ENCODE measurements at places on chromosomes 7 and 10.

GRCh38 chr10:133012573-133013359 lies 70.4 kb upstream of the CFAP46 start:
- DNase-seq: no peak

DNA sequence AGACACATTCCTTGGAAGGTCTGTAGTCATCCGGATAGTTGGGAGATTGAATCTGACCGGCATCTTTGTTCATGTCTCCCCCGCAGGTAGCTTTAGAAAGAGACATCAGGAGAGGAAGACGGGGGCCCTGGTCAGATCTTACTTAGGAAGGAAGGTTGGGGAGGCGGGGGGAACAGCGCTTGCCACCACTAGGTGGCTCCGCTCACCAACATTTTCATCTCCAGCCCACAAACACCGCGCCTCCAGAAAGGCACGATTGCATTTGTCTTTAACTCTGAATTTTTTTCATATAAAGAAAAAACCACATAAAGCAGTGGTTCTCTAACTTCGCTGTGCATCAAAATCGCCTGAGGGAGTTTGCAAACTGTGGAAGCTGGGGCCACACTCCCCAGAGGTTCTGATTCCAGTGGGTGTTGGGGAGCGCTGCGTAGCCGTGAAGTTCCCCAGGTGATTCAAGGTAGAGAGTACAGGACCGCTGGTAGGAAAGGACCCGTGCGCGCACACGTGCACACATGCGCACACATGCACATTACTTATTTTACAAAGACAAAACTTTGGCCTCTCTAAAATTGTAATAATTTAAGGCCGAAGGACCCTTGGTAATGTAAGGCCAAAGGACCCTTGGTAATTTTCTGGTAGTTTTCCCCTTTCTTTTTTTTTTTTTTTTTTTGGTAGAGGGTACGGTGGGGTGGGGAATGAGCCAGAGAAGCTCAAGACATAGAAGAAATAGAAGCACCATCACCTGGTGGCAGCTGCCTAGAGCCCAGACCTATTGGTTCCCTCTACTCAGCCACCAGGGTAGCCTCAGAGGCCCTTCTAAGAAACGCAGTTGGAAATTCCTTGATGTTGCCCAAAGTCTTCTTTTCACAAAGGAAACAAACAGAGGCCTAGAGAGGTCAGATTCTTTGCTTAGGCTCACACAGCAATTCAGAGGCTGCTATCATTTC lies 37.4 kb upstream of the OPALIN start:
- DNase-seq: no peak

DNA sequence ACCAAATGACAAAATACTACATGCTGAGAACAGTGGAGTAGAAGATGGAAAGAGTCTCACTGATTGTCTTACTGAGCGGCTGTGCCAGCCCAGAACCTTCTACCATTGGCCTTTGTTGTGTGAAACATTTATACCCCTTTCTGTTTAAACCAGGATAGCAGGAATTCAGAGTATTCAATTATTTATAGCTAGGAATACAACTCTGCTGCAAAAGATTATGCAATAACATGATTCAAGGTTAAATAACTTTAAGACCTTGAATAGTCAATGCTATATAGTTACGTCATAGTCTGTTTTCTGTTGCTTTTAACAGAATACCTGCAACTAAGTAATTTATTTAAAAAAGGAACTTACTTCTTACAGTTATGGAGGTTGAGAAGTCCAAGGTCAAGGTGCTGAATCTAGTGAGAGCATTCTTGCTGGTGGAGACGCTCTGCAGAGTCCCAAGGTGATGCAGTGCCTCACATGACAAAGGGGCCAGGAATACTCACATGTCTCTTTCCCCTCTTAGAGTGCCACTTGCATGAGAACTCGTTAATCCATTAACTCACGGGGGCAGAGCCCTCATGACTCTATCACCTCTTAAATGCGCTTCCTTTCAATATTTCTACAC lies 371.8 kb downstream of the MDFIC start:
- peak; percentile 29 for DNase-seq

DNA sequence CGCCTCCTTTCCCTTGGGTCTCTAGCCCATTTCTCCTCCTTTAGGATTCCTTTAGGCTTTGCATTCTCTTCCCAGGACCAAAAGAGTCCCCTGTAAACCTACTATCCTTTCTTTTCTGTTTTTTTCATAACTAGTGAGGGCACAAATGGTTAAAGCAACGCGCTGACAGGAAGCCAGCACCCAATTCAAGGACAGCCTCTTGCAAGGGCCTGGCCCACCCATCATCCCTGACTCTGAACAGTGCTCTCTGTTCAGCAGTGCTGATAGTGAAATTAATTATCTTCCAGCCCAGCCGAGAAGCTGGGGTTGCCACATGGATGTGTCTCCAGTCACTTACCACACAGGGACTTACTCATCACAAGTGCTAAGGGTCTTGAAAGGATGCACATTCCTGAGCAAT lies 38.3 kb upstream of the RNF32 start:
- DNase-seq: no peak

DNA sequence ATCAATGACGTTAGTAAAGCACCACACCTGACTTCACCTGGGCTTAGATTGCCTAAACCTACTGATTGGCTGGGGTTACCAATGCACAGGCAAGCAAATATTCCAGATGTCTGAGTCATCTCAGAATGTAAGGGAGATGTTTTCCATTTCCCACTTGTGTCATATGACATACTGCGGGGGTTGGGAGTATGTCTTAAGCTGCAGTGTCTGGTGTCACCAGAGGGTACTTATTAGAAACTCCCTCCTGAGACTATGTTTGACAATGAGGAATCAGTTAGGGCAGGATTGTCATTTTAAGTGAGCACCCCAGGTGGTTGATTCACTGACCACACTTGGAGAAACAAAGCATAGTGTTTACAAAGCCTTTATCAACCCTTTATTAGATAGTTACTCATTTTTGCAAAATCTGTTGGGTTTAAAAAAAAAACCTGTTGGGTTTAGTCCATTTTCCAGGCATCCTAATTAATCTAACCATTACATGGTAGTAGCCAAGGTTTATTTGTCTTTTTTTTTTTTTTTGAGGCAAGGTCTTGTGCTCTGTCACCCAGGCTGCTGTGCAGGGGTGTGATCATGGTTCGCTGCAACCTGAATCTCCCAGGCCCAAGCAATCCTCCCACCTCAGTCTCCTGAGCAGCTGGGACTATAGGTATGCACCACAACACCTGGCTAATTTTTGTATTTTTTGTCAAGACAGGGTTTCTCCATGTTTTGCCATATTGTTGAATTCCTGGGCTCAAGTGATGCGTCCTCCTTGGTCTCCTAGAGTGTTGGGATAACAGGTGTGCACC lies 72.5 kb downstream of the CDK6 start:
- DNase-seq: peak; percentile 79

DNA sequence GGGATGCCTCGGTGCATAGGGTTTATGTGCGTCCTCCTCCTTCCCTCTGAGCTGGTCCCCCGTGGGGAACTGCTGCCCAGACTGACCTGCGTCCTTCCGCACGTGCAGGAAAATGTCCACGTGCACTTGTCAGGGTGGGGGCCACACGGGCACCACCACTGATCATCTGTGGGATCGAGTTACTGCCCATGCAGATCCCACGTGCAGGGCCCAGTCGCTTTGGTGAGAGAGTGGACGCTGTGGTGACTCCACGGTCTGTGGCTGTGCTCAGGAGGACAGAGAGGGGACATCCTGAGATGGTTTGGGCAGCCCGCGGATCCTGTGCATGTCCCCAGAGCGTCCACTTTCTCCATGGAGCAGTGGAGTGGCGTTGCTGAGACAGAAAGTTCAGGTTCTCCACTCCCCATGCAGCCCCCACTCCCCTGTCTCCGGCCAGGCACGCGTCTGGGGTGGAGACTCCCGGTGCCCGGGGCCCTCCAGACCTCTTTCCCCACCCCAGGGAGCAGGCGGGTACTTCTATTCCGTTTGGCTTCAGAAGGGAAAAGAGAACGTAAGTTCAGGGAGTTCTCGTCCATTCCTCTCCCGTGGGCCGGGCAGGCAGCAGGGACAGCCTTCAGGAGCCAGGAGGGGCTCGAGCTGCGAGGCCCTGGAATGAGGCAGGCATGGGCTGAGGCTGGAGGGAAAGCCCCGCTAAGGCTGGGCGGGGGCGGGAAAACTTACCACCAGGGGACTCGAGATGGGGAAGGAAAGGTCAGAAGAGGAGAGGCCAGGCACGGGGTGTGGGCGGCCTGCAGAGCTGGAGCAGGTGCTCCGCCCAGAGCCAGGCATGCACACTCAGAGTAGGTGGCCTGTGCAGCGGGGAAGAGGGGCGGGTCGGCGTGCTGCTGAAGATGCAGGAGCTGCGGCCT lies 59.9 kb downstream of the EGFR start:
- DNase-seq: no peak

DNA sequence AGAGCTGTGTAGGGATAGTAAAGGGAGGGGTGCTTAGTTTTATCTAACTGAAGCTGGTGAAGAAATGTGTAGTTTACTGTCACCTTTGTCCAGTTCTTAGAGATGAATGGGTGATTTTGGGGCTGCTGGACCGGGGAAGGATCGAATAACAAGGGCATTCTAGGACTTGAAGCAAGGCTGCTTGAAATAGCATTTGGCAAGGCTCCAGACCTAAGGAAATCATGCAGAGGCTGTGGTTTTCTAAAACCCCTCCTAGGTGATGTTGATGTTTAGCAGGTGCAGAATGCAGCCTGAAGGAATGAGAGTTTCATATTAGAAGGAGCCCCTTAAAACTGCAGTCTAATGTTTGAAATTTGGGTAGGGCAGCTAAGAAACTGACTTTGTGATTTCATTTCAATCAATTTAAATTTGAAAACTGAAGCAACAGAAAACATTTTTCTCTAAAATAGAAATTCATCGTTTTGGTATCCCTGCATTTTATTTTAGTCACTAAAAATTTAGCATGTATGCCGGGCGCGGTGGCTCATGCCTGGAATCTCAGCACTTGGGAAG lies 68.5 kb downstream of the TET1 start:
- no peak for DNase-seq

DNA sequence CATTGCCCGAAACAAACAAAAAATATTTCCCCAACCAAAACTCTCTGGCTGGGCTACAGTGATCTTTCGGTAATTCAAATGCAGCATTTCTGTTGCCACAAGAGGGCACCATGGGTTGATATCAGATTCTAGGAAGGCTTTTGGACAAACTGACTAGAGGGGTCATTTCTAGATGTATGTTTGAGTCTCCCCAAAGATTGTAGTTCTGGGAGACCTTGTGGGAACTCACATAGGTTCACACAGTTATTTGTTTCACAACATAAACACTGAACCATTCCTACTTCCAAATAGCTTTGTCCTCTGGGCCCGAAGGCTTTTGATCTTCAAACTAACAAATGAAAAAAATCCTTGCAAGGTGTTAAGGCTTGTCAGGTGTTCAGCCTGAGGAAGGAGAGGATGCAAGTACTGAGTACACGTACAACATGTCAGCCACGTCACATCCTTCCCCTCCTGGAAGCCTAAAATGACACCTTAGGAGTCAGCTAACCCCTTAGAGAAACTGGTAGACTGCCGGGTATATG lies 37.0 kb upstream of the IL15RA start:
- no peak for DNase-seq

- no peak for DNase-seq
Observed at GRCh38 chr7:140675726-140676125, 3.0 kb downstream of the ADCK2 start.

- DNase-seq: no peak
Observed at GRCh38 chr7:150811-151221, 41.6 kb upstream of the FAM20C start.

DNA sequence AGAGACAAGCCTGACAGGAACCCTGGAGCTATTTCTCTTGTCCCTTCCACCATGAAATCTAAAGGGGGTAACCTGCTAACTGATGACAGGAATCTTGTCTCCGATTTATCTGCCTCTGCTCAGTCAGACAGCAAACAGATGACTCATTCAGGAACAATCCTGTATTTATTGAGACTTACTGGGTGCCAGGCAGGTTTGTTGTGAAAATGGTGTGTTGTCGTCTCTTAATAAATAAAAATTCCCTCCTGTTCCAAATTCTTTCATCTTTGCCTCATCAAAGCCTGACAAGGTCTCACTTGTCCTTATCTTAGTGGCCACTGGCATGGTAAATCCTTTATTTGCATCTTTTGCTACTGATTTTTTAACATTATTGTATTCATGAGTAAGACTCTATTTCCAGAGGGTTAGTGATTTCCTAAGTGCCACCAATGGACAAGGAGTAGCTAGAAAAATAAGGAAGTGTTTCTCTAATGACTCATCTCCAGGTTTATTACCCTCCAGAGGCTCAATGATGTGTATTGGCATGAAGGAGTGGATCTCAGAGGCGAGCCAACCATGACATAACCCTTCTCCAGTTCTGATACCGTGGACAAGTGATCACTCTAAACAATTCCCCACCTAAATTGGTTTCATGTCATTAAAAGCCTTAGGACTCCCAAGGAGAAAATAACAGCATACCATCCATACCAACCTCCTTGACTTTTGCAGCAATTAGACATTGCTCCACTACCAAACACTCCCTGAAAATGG lies 724.0 kb downstream of the GRID1 start:
- DNase-seq: peak; percentile 98

GRCh38 chr7:5695727-5696345 lies 85.6 kb downstream of the RNF216 start:
- no peak for DNase-seq

DNA sequence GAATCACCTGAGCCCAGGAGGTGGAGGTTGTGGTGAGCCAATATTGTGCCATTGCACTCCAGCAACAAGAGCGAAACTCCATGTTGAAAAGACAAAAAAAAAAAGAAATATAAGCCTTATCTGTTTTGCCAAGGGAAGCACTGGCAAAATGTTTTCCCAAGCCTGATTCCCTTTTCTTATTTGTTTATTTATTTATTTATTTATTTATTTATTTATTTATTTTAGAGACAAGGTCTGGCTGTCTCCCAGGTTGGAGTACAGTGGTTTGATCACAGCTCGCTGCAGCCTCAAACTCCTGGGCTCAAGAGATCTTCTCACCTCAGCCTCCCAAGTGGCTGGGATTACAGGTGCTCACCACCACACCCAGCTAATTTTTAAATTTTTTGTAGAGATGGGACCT lies 44.2 kb downstream of the SVOPL start:
- DNase-seq: no peak

GRCh38 chr10:48266528-48266927 lies 8.0 kb downstream of the FRMPD2 start:
- DNase-seq: no peak

All from epithelial cell of proximal tubule (primary cell).